ENCODE measurements at places on chromosomes 2 and 18. TPM values are rescaled to one million over a fixed set of nuclear protein-coding genes. Genes with fewer than 3 reads are reported as not detected.

- peaks cover 3% of the 10 kb centered on the region for H3K27me3 ChIP-seq
- no peak overlapping the region for H3K4me3 ChIP-seq
- H3K36me3 ChIP-seq: no peaks in the 10 kb centered on the region
- no peak for DNase-seq
Measured at GRCh38 chr2:44250376-44250775, 24.9 kb upstream of the SLC3A1 start.

CPO gene
- total RNA-seq: not detected

- DNase-seq: no peak
- H3K4me3 ChIP-seq: no peak overlapping the region
- H3K27me3 ChIP-seq: no peaks in the 10 kb centered on the region
Measured at GRCh38 chr2:9937968-9938367, 13.5 kb upstream of the GRHL1 start.

- peaks cover 2% of the 10 kb centered on the region for H3K27me3 ChIP-seq
- no peak overlapping the region for H3K4me3 ChIP-seq
- H3K36me3 ChIP-seq: peaks cover 5% of the 10 kb centered on the region
- H3K4me1 ChIP-seq: peaks cover 4% of the 10 kb centered on the region
- no peak for DNase-seq
Measured at GRCh38 chr2:126643431-126643830, 12.5 kb upstream of the GYPC start.

- H3K4me1 ChIP-seq: no peaks in the 10 kb centered on the region
- no peak for DNase-seq
- no peaks in the 10 kb centered on the region for H3K27me3 ChIP-seq
Measured at GRCh38 chr2:46056541-46056940, 240.7 kb upstream of the EPAS1 start.

GRCh38 chr2:36912695-36913094, 53.6 kb downstream of the STRN start:
- no peaks in the 10 kb centered on the region for H3K36me3 ChIP-seq
- DNase-seq: no peak
- H3K27ac ChIP-seq: no peak overlapping the region
- no peaks in the 10 kb centered on the region for H3K27me3 ChIP-seq

DNA sequence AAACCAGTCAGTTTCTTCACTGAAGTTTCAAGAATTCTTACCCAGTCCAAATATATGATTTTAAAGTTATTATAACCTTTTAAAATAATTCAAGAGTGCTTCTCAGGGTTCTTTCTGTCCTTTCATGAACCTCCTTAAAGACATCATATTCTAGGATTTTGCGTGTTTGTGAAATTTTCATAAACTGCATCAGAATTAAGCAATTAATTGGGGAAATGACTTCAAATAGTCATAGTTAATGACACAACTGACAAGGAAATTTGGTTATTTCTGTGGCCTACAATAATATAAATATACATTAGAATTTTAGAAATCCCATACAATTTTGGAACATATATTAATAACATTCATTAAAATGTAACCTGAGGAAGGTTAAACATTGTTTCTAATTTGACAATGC, 10.5 kb downstream of the CYP27A1 start:
- no peak for DNase-seq
- H3K27ac ChIP-seq: no peak overlapping the region
- no peaks in the 10 kb centered on the region for H3K27me3 ChIP-seq
- no peaks in the 10 kb centered on the region for H3K4me1 ChIP-seq
- H3K36me3 ChIP-seq: no peaks in the 10 kb centered on the region
- H3K4me3 ChIP-seq: no peak overlapping the region

- DNase-seq: no peak
- no peaks in the 10 kb centered on the region for H3K36me3 ChIP-seq
- H3K4me3 ChIP-seq: no peak overlapping the region
- no peaks in the 10 kb centered on the region for H3K4me1 ChIP-seq
- H3K27ac ChIP-seq: no peak overlapping the region
- H3K27me3 ChIP-seq: no peaks in the 10 kb centered on the region
Measured at GRCh38 chr2:230981704-230982103, 14.2 kb upstream of the SPATA3 start.

BCS1L gene
- 39.0 TPM for total RNA-seq

ACAA2 gene
- 50.6 TPM for total RNA-seq

DNA sequence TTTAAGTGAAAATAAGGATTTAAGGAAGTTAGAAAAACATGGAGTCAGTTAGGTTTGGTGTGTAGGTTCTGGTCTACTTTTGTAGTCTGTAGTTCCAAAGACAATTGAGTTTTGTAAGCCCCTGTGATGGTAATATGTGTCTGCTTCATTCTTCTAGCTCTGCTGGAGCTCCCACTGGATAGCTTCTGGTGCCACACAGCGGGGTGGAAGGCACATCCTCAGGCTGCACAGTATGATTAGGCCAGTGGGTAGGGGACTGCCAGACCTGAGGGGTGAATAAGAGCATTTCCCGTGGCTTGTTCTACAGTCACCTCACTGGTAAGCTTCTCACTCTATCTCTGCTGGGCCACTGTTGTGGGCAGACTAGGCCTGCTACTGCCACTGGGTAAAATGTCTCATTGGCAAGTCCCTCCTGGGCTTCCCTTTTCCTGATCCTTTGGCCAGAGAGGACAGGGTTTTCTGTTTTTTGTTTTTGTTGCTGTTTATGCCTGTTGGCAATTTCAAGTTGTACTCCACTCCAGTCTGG, 44.5 kb downstream of the TMEM131 start:
- H3K27ac ChIP-seq: no peak overlapping the region
- no peak overlapping the region for H3K4me3 ChIP-seq
- H3K4me1 ChIP-seq: peaks cover 3% of the 10 kb centered on the region
- no peaks in the 10 kb centered on the region for H3K36me3 ChIP-seq
- no peaks in the 10 kb centered on the region for H3K27me3 ChIP-seq
- no peak for DNase-seq

DNA sequence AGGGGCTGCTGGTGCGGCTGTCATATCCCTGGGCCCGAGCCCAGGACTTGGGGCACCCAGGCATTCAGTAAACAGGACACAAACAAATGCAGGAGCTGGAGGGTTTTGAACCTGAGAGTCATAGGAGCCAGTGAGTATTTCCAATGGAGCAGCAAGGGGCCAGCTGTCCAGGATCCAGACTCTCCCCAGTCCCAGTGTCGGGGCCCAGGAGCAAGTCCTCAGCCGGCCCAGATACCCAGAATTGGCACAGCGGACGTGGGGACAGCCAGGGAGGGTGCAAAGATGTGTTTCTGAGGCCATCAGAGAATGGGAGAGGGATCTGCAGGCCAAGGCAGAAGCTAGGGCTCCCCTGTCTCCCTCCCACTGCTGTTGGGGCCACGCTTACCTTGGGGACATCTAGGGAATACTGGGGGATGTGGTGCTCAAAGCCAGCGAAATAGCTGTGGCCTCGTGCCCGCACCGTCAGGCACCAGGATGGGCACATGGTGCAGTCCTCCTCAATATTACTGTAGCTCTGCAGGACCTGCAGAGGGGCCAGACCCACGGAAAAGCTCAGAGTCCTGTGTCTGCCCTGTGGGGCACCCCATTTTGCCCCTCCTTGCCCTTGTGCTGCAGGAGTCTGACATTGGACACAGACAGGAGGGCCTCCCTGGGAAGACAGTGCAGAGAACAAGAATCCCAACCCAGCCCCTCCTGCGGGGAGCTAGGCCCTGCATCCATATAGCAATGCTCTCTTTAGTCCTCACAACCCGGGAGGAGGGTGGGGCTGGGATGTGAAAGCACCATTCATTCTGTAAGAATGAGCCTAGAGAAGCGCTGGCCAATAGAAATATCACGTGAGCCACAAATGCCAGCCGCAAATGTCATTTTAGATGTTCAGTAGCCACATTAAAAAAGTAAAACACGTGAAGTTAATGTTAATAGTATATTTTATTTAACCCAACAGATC, 15.4 kb downstream of the CFAP65 start:
- H3K27me3 ChIP-seq: peaks cover 5% of the 10 kb centered on the region
- no peaks in the 10 kb centered on the region for H3K36me3 ChIP-seq
- DNase-seq: no peak
- no peak overlapping the region for H3K27ac ChIP-seq
- no peaks in the 10 kb centered on the region for H3K4me1 ChIP-seq

DNA sequence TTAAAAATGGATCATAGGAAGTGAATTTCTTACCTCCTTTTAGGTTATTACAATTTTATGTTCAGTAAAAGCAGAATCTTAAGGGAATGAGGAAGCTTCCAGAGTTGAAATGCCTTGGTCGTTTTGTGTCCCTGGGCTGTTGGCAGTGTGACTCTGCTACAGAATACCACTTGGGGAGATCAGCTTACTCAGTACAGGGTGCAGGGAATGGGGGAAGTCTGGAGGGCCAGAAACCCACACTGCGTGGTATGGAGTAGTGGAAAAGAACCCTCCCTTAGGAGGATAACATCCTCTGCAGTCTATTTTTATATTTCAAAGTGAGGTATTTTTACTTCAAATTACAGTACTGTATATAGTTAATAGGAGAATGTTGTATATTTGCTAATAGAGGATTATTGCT, 51.1 kb downstream of the R3HDM1 start:
- no peaks in the 10 kb centered on the region for H3K4me1 ChIP-seq
- H3K4me3 ChIP-seq: no peak overlapping the region
- no peaks in the 10 kb centered on the region for H3K36me3 ChIP-seq
- no peaks in the 10 kb centered on the region for H3K27me3 ChIP-seq

All from endothelial cell (in vitro differentiated cells).